ENCODE measurements at places on chromosomes 13 and 19. TPM values are rescaled to one million over a fixed set of nuclear protein-coding genes. Genes with fewer than 3 reads are reported as not detected.

GRCh38 chr13:81377921-81378320 lies 1037.0 kb upstream of the SPRY2 start:
- H3K27ac ChIP-seq: no peak overlapping the region
- no peaks in the 10 kb centered on the region for H3K4me1 ChIP-seq
- DNase-seq: no peak
- H3K4me3 ChIP-seq: no peak overlapping the region
- H3K36me3 ChIP-seq: no peaks in the 10 kb centered on the region

The ZNF470 gene
- polyA plus RNA-seq: 0.73 TPM

The GRIK5 gene
- polyA plus RNA-seq: 1.0 TPM

The RFXAP gene
- 2.3 TPM for polyA plus RNA-seq

The GPR108 gene
- polyA plus RNA-seq: 80.2 TPM

- H3K4me1 ChIP-seq: no peaks in the 10 kb centered on the region
- H3K4me3 ChIP-seq: no peak overlapping the region
- no peaks in the 10 kb centered on the region for H3K36me3 ChIP-seq
- H3K27ac ChIP-seq: no peak overlapping the region
- H3K27me3 ChIP-seq: no peaks in the 10 kb centered on the region
Observed at GRCh38 chr19:53707278-53707677, 75.5 kb downstream of the DPRX start.

The NDUFB7 gene
- 655 TPM for polyA plus RNA-seq

DNA sequence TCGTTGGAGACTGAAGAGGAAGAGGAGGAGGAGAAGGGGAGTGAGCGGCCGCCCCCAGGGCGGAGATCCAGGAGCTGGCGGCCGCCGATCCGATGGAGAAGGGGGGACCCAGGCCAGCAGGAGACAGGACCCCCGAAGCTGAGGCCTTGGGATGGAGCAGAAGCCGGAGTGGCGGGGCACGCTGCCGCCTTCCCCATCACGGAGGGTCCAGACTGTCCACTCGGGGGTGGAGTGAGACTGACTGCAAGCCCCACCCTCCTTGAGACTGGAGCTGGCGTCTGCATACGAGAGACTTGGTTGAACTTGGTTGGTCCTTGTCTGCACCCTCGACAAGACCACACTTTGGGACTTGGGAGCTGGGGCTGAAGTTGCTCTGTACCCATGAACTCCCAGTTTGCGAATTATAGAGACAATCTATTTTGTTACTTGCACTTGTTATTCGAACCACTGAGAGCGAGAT lies 1.8 kb downstream of the GADD45B start:
- H3K27me3 ChIP-seq: no peaks in the 10 kb centered on the region
- peak overlapping the region; percentile 89 for H3K4me3 ChIP-seq
- peaks cover 5% of the 10 kb centered on the region for H3K36me3 ChIP-seq

Measured in endothelial cell of umbilical vein (primary cell).